Stimulated activated CD4-positive, alpha-beta T cell treated with anti-CD3 and anti-CD28 coated beads, Interleukin-15, amount 100 ng/mL, for 48 hours (primary cell): ENCODE measurements at places on chromosomes 6 and 20.

- DNase-seq, result no peak
Observed at GRCh38 chr6:81929828-81930227, 177.3 kb upstream of the TENT5A start.

DNA sequence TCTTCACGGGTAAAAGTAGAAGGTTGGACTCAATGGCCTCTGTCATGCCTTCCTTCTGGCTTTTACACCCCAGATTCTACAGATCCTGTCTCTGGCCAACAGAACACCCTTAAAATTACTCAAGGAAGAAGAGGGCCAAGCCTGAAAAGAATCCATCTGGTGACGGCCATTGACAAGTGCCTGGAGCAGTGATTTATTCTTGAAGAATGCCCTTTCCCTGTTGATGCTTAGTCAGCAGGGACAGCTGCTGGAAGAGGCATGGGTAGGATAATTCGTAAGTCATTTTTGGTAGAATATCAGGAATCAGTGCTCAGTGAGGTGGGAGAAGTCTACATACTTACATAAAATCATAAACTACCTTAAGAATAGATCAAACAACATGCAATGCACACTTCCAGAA, 397.9 kb downstream of the SAMD5 start:
- DNase-seq, result no peak

- DNase-seq, result no peak
Observed at GRCh38 chr20:61459705-61460104, 207.6 kb downstream of the CDH4 start.

DNA sequence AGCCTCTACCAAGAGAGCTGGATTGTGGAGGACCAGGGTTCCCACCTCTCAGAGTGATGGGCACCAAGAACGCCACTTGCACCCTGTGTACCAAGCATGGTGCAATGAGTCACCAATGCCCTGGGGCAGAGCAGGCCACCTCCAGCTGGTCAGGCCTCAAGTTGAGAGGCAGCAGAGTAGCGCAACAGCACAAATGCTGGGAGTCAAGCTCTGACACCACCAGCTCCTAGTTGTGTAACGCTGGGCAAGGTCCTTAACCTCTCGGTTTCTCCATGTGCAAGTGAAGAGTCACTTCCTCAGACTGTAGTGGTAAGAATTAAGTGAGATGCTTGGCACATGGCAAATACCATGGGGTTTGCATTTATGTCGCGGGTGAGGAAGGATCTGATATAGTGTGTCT, 25.6 kb downstream of the GFOD1 start:
- no peak for DNase-seq

- no peak for DNase-seq
Observed at GRCh38 chr6:150373260-150373701, 4.5 kb downstream of the IYD start.

DNA sequence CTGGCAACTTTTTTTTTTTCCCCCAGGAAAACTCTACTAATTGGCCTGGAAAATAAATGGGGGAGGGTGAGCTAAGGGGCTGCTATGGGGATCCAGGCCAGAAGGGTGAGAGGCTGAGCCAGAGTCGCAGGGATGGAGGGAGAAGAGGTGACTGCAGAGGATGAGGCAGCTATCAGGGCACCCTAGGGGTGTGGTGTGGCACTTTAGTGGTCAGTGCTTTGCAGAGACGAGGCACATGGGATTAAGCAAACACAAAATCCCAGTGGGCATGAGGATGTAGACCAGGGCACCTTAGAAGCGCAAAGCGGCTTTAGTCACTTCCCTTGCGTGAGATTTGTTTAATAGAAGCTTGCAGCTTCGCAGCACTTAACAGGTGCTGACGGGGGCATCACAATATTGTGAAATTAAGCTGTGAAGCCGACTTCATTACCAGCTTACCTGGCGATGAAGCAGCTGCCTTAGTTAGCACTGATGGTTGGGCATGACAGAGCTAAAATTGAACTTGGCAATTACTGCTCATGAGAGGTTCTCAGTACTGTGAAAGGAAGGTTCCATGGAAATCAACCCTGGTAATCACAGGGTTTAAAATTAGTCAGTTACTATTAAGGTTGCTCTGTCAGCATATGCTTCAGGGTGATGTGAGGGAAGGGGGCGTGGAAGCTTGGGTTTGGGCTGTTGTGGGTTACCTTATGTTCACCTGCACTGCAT, 26.0 kb downstream of the TOX2 start:
- no peak for DNase-seq

DNA sequence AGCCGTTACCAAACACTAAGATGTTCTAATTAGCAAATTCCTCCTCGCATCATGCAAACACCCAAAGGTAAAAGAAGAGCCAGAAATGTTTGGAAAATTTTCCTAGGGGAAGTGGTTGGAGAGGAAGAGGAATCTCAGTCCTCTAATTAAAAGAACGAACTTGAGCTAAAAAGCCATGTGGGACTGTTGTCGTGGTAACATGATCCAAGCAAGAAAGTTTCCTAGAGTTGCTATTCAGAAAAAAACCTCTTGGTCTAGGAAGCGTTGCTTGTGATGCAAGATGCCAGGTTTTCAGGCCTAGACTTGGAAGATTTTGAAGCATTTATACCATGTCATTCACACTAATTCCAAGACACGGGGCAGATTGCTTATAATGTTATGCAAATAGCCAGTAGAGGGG, 106.8 kb upstream of the DOK5 start:
- DNase-seq, result no peak

DNA sequence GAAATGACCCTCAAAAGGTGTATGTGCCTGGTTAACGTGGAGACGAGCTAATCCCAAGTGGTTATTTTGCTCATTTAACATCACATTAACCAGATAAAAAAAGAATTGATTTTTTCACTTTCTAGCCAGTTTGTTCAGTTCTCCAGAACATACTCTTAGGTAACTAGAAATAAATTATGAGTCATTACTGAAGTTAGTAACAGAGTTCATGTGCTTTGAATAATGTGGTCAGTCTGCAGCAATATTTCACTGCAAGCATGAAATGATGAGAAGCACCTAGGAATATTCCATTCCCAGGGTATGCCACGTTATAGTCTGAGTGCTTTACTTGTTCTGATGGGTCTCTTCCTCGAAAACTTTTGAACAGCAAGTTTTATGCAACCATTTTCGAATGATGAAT, 138.3 kb upstream of the INSM1 start:
- no peak for DNase-seq

GRCh38 chr6:21404577-21404976, 189.0 kb upstream of the SOX4 start:
- no peak for DNase-seq
